ENCODE measurements at places on chromosomes 7 and 10.

GRCh38 chr10:87744606-87745005, 73.4 kb downstream of the ATAD1 start:
- no peak for DNase-seq

- DNase-seq = peak; percentile 78
These were observed 46.2 kb downstream of the GPAM start for GRCh38 chr10:112137154-112137987.

GRCh38 chr7:92135052-92135889, 994 bp upstream of the CYP51A1 start:
- DNase-seq = peak; percentile 17

- no peak for DNase-seq
These were observed 34.3 kb downstream of the CFAP46 start for GRCh38 chr10:132907821-132908620.

DNA sequence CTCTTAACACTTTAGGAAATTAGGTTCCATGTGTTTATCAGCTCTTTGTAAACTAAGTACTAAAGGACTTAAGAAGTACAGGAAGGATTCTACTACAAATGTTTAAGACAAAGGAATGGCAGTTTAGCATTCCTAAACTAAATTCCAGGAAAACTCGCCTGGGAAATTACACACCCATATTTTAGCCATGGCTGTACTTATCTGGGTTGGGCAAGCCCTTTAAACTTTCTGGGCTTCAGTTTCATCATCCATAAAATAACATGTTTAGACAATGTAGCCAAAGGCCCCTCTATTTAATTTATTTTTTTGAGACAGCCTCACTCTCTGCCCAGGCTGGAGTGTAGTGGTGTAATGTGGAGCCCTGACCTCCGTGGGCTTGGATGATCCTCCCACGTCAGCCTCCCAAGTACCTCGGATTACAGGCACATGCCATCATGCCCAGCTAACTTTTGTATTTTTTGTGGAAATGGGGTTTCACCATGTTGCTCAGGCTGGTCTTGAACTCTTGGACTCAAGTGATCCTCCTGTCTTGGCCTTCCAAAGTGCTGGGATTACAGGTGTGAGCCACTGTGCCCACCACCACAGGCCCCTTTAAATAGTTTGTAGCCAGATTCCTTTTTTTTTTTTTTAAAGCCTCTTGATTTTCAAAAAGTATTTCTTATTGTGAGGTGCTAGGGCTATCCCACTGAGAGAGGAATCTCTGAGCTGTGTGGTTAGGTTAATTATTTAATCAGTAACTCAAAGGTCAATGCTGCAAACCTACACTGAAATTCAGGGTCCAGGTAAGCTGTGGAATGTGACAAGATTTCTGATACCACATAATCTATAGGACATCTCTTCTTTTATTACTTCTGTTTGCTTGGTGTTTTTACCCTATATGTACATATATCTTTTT, 32.1 kb downstream of the TMEM60 start:
- DNase-seq = no peak

DNA sequence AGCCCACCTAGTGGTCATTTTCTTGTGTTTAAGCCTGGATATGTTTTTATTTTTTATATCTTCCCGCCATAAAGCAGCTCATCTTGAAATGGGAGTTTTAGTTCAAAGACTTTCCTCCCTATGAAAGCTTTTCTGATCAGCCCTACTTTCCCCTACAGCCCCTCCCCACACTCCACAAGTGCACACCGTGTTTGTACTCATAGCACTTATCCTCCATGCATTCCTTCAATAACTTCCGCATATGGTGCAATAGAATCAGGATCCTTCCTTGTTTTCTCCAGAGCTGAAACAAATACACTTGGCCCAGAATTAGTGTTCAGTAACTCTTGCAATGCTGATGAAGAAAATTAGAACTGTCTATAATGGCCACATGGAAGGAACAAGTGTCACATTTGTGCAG, 235.9 kb downstream of the KCNMA1 start:
- no peak for DNase-seq

- DNase-seq = no peak
These were observed 167.7 kb downstream of the NXPH1 start for GRCh38 chr7:8601121-8601520.

DNA sequence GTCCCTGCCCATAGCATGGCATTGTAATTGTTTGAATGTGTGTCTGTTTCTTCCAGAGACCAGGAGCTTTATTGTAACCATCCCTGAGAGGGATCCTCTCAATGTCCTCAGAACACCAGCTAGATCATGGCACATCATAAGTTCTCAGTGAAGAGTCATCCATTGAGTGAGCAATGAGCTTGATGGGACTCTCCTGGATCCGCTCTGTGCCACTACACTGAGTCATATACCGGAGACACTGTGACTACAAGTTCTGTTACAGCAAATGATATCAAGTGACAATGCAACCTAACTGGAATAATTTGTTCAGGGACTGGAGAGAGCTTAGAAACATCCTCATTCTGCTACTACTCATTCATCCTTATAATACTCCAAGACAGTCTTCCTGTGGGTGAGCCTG, 25.1 kb downstream of the MRPS24 start:
- no peak for DNase-seq
